ENCODE measurements at places on chromosomes 11 and 22. TPM values are rescaled to one million over a fixed set of nuclear protein-coding genes. Genes with fewer than 3 reads are reported as not detected.

GRCh38 chr11:75910426-75911145 is 95.6 kb downstream of the UVRAG start:
- DNase-seq, result no peak

GRCh38 chr22:30637701-30638114 is 2.1 kb downstream of the SLC35E4 start:
- DNase-seq, result no peak

DNA sequence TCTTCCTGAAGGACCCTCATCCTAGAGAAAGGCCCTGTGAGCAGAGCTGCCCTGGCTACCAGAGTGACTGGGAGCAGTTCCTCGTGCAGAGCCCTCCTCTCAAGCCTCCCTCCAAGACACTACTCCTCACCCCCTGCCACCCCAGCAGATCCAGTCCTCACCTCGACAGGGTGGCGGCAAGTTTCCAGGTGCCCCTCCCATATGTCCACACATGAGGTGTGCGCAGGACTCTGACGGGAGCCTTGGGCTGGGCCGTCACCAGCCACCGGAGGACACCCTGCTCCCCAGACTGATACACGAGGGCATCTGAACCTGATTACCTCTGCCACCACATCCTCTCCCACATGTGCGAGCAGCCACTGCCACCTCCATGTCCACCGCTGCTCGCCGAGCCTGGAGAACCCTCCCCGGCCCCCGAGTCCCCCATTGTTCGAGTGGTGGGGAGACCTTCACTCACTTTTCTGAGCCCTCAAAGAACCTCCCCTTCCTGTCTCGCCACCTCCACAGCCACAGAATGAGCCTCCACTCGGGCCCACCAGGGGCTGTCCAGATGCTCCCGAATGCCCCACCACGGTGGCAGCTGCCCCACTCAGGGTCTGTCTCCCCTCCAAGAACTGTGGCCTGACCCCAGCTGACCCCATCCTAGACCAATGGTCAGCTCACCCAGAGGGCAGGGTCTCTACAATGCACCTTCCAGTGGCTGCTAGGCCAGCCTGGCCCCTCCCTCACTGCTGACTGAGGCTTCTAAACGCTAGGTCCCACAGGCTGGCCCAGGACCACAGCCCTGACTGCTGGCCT is 62.5 kb downstream of the DGCR2 start:
- no peak for DNase-seq

DNA sequence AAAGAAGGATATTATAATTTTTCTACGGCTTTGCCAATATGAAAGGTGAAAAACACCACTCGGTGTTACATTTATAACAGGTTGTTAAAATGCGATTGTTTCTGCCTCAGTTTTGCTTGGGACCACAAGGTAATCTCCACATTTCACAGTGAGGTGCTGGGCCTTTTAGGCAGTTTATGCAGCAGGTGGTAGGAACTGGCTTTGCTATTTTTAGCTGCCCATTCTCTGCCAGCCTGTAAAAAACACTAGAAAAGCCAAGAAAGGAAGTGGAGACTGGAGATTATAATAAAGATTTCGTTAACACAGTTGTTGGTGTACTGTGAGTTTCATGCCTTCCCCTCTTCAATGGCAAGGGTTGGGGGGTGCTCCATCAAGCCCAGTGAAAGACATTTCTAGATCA is 8.0 kb upstream of the MRPL16 start:
- DNase-seq, result no peak

GRCh38 chr22:48889209-48889830 is 938.4 kb downstream of the BRD1 start:
- no peak for DNase-seq

- no peak for DNase-seq
Measured at GRCh38 chr22:42222140-42222539, 48.3 kb downstream of the TCF20 start.

- DNase-seq, result no peak
Measured at GRCh38 chr11:93028960-93029522, 59.6 kb downstream of the MTNR1B start.

DNA sequence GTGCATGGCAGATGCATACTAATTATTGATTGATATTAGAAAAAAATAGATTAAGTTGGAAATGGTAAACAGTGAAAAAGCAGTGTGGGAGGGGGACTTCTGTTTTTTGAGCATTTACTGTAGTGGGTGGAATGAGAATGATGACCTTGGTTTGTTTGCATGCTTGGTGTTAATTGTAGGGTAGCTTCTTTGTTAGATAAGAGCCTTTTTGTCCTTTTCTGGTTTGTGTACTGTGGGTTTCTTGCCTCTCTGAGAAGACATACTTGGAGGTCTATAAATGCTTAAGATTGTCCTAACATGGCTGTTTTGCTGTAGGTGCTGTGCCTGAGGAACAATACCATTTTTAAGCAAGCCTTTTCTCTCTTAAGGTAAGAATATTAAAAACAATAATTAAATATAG is 17.0 kb downstream of the MRPL48 start:
- no peak for DNase-seq

- no peak for DNase-seq
Measured at GRCh38 chr11:17135916-17136683, 58.6 kb upstream of the RPS13 start.

- DNase-seq, result no peak
Measured at GRCh38 chr22:31144223-31144622, 3.9 kb upstream of the PLA2G3 start.

GRCh38 chr11:133058501-133058900 is 473.8 kb downstream of the OPCML start:
- DNase-seq, result no peak

DNA sequence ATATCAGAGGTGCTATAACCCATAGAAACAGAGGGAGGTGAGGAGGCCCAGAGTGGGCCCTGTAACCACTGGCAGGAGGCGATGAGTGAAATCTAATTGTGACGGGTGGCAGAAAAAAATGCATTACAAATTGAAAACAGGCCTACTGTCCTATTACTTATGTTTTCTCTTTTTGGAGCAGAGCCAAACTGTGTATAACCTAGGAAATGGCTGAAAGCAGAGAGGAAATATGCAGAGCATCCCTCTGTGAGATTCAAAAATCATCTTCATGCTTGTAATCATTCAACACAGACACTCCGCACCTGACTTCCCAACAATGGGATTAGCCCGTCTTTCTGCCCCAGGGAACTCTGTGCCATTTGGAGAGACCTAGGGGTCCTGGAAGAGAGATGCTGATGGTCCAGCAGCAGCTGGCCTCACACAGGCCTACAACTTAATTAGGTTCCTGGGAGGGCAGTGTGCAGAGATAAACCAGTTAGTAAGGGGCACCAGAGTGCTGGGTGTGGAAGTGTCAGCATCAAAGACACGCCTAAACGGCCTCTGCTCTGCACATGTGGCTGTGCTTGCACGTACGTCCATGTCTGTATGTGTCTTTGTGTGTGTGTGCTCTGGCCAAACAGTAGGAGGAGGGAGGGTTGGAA is 41.8 kb downstream of the MAP6 start:
- no peak for DNase-seq

- peak; percentile 16 for DNase-seq
Measured at GRCh38 chr11:9264316-9265210, 587 bp downstream of the DENND5A start.

DNA sequence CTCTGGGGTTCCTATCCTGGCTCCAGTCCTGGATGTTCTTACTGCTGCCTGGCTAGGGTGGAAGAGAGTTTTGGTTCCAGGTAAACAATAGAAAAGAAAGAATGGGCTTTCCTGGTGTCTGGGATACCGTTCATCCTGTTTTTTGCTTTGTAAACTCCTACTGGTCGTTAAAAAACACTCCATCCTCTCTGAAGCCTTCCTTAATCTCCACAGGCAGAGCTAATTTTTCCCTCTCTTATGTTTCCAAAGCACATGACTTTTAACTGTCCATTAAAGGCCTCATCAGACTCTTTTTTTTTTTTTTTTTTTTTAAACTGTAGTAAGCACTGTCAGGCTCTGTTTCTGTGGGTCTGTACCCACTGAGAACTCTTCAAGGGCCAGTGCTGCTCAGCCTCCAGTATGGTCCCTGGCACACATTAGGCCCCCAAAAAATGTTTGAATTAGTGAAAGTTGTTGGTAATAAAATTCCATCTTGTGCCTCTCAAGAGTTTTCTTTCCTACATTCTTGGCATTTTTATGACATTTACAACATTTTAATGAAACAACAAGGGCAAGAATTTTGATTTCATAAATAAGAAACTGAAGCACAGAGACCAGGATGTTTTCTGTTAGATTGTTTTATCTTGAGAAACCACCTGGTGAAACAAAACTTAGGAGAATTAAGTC is 104.2 kb downstream of the TEAD1 start:
- no peak for DNase-seq

GRCh38 chr22:23498811-23499798 is 81.0 kb downstream of the IGLL1 start:
- no peak for DNase-seq

DNA sequence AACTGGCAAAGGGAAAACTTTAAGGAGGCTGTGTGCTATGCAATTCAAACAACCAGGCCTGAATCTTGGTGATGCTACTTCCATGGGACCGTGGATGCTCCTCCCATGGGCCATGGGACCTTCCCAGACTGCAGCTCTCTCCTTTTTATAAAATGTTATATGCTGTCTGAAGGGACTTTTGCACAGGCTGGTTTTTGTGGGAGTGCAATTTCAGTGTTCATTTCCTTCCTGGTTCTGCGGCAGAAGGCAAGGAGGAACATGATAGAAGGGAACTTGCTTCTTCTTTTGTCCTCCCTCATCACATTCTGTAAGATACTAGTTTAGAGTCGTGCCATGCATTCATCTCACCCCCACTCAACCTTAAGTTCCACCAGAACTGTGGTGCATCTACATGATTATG is 68.9 kb downstream of the C11orf58 start:
- no peak for DNase-seq

DNA sequence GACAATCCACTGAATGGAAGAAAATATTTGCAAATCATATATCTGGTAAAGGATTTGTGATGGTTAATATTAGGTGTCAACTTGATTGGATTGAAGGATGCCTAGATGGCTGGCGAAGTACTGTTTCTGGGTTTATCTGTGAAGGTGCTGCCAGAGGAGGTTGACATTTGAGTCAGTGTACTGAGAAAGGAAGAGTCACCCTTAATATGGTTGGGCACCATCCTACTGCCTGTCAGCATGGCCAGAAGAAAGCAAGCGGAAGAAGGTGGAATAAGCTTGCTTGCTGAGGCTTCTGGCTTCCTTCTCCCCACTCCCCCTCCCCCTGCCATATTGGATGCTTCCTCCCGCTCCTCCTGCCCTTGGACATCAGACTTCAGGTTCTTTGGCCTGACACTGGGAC is 101.9 kb downstream of the GAB2 start:
- DNase-seq, result no peak

- peak; percentile 68 for DNase-seq
Measured at GRCh38 chr11:103682318-103683184, 353.9 kb upstream of the DDI1 start.

GRCh38 chr22:50467773-50468440 is 6.9 kb downstream of the SBF1 start:
- DNase-seq, result no peak

- no peak for DNase-seq
Measured at GRCh38 chr22:44582016-44582415, 84.0 kb upstream of the RTL6 start.

GRCh38 chr22:38608992-38609750 is 39.2 kb upstream of the DMC1 start:
- DNase-seq, result no peak

- peak; percentile 11 for DNase-seq
Measured at GRCh38 chr11:93775289-93775688, 8.8 kb upstream of the MED17 start.

DNA sequence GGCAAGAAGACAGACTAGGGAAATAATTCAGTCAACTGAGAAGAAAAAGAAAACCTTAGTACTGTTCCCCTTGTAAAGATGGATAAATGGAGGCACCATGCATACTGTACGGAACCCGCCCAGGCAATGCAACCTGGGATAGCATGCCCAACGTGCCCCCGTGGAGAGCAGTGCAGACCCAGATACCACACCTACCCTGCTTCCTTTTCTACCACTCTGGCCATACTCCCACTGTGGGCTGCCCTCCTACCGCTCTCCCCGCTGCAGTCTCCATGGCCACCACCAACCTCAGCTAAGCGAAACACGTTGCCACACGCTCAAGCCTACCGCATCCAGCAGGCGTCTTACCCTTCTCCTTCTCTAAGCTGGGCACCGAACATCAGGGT is 117.4 kb upstream of the SERPIND1 start:
- no peak for DNase-seq

- peak; percentile 35 for DNase-seq
Measured at GRCh38 chr11:65377036-65377435, 5.4 kb downstream of the SLC25A45 start.

- peak; percentile 66 for DNase-seq
Measured at GRCh38 chr22:37454857-37455686, 27.8 kb upstream of the ELFN2 start.

- DNase-seq, result no peak
Measured at GRCh38 chr22:23397613-23398567, 182.2 kb downstream of the IGLL1 start.

- DNase-seq, result no peak
Measured at GRCh38 chr11:77442394-77443053, 31.4 kb downstream of the PAK1 start.

BATF2 gene
- 4.5 TPM for total RNA-seq

TNNT3 gene
- total RNA-seq, result not detected

KRTAP5-7 gene
- not detected for total RNA-seq

RFPL2 gene
- 0.52 TPM for total RNA-seq

SCUBE1 gene
- total RNA-seq, result 0.47 TPM

CYTH4 gene
- total RNA-seq, result 0.38 TPM

HPX gene
- 0.45 TPM for total RNA-seq

TNKS1BP1 gene
- total RNA-seq, result 151 TPM

All from Calu3 (cell line).